ENCODE measurements at places on chromosomes 7 and 10. TPM values are rescaled to one million over a fixed set of nuclear protein-coding genes. Genes with fewer than 3 reads are reported as not detected.

The IRF5 gene
- total RNA-seq = 13.5 TPM

The LIPA gene
- total RNA-seq = 12.5 TPM

The FAM25G gene
- 82.7 TPM for total RNA-seq

The R3HCC1L gene
- 18.9 TPM for total RNA-seq

The AKR1C3 gene
- 38.7 TPM for total RNA-seq

The CPN1 gene
- total RNA-seq = not detected

The ATG9B gene
- 47.6 TPM for total RNA-seq

The PFKFB3 gene
- 74.2 TPM for total RNA-seq

The C10orf95 gene
- total RNA-seq = 11.7 TPM

The SHOC2 gene
- total RNA-seq = 41.9 TPM

The AKR1B1 gene
- total RNA-seq = 8.6 TPM

The MNX1 gene
- total RNA-seq = 0.76 TPM

The SPDYE8 gene
- total RNA-seq = not detected

The DNTT gene
- total RNA-seq = not detected

The VAX1 gene
- not detected for total RNA-seq

The HABP2 gene
- not detected for total RNA-seq

The OR6B1 gene
- not detected for total RNA-seq

The CPVL gene
- 15.3 TPM for total RNA-seq

The PPA1 gene
- 77.6 TPM for total RNA-seq

The MAGI2 gene
- 1.7 TPM for total RNA-seq

The MPLKIP gene
- 48.1 TPM for total RNA-seq

The SAMD9 gene
- total RNA-seq = 4.7 TPM

The MET gene
- 28.2 TPM for total RNA-seq

The FAM180A gene
- 5.1 TPM for total RNA-seq

The CYP2E1 gene
- 22.3 TPM for total RNA-seq

The SPDYE5 gene
- total RNA-seq = 0.17 TPM

The ITGB8 gene
- 25.0 TPM for total RNA-seq

The PTER gene
- 15.9 TPM for total RNA-seq

The LIPJ gene
- total RNA-seq = not detected
